ENCODE measurements at places on chromosomes 6 and 20.
A peak's percentile ranks its signal among the peaks of the same experiment; 100 is the strongest.

DNA sequence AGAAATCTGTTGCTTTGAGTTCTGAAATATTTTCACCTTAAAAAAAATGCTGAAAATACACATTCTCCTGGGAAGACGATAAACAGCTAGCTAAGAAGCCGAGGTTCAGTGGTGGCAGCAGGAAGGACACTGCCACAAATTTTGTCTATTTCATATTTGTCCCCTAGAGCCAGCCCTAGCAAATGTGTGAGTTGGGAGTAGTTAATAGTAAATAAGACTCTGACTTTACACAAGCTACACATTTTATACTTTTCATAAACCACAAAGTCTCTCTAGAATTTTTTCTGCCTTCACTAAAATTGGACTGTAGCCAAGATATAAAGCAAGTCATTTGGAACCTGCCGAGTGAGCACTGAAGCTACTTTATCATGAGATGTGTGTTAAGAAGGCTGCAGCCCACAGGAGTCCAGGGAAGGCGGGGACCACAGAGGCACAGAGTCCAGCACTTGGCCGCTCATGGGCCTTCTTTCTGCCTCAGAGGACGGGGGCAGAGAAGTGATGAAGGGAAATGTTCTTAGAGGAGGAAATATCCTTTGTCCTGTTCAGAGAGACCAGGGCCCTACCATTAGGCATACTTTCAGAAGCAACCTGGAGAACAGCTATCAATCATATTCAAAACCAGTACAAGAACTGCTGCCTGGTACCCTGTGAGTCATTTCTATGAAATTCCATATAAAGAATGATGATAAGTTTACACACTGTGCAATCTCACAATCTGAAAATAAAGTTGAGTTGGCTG, 241.7 kb upstream of the TAB2 start:
- DNase-seq, result peak; percentile 63

DNA sequence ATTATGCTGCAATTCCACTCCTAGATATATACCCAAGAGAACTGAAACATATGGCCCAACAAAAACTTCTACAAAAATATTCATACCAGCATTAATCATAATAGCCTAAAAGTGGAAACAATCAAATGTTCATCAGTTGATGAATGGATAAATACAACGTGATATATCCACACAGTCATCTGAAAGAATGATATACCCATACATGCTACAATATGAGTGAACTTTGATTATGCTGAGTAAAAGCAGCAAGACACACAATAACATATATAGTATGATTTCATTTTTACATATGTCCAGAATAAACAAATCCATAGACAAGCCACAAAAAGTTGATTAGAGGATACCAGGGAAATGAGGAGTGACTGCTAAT, 30.7 kb downstream of the CDK19 start:
- no peak for DNase-seq

DNA sequence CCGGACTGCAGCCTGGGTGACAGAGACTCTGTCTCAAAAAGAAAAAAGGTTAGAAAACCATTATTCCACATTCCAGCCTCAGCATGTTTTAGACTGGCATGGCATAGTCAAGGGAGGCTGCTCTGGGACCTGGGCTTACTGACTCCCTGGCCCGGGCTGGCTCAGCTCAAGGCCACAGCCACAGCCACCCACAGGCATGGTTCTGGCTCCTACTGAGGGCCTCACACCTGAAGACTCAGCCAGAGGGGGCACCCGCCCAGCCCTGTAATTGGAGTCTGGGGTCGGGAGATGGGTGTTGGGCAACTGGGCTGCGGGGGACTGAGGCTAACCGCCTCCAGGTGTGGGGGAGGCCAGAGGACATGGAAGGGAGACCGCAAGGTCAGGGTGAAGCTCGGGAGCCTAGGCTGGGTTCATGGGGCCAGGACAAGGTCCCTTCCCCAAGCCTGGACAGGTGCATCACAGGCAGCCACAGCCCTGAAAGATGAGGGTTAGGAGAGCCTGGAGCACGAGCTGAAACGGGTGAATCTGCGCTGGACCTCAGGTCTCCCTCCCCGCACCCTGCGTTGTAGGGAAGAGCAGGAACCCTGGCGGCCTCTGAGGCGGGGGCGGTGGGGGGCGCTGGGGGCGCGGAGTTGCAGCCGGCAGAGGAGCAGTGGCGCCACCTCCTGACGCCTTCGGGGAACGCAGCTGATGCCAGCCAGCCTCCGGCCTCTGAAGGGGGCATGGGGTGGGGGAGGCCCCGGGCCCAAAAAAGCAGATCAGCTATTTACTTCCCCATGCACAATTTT, 67.7 kb upstream of the SRSF6 start:
- no peak for DNase-seq

DNA sequence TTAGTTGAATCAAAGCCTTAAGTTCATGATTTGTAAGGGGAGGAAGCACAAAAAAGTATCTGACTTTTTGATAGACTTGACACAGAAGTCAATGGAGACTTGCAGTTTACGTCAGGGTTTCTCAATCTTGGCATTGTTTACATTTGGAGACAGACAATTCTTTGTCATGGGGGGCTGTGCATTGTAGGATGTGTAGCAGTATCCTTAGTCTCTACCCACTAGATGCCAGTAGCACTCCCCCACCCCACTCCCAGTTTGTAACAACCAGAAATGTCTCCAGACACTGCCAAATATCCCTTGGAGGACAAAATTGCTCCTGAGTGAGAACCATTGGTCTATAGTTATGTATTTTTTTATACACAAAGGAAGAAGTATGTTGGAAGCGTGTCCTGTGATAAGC, 434.1 kb downstream of the RFPL4B start:
- DNase-seq, result peak; percentile 55

DNA sequence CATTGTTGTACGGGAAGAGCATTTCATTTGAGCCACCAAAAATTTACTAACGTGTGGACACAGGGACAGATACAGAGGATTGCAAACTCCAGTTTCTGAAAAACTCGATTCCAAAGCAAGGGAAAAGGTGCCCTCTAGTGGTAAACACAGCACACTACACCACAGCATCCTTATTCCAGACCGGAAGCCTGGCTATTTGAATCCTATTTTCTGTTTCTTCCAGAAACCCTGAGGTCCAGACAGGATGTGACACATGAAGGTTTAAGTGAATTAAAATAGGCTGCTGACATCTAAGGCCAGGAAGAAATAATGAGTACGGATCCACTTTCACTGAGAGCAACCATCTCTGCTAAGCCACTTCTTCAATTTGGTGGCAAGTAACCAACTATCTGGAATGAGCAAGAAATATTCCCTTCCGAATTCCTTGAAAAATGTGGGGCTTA, 31.8 kb upstream of the GMPR start:
- peak; percentile 91 for DNase-seq

- peak; percentile 15 for DNase-seq
Measured at GRCh38 chr6:52162940-52163908, 23.0 kb upstream of the IL17A start.

DNA sequence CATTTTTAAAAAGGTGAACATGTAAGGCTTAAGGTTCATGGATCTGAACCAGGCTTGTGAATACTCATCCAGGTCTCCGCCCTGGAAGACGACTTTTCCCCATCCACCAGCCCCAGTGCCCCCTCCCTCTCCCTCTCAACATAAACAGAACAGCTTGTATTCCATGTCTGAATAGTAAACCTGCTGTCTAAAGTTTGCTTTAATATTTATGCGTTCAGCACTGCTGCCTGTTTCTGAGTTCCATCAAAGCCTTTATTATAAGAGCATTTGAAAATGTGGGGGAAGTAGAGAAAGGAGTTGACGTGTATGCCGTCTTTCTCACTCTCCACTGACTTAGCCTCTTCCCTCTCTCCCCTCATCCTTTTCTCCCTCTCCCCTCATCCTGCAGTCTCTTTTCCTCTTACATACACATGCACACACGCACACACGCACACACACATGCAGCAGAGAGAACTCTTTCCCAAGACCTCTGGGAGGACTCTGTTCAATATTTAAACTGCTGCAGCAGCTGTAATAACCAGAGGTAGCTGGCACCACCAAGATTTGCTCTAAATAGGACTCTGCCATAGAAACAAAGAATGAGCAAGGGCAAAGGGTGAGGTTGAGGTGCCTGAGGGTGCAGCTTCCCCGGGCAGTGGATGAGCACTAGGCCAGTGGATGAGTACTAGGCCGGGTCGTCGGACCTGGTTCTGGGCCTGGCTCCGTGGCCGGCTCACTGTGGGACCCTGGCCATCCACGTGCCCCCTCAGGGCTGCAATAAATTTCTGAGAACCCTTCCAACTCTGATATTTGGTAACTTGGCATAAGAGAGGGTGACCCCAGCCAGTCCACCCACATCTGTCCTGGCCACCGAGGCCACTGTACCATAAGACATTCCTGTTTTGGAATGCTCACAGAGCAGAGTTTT, 35.4 kb upstream of the VSTM2L start:
- DNase-seq, result no peak

GRCh38 chr6:116036075-116036773, 24.5 kb downstream of the FRK start:
- no peak for DNase-seq

DNA sequence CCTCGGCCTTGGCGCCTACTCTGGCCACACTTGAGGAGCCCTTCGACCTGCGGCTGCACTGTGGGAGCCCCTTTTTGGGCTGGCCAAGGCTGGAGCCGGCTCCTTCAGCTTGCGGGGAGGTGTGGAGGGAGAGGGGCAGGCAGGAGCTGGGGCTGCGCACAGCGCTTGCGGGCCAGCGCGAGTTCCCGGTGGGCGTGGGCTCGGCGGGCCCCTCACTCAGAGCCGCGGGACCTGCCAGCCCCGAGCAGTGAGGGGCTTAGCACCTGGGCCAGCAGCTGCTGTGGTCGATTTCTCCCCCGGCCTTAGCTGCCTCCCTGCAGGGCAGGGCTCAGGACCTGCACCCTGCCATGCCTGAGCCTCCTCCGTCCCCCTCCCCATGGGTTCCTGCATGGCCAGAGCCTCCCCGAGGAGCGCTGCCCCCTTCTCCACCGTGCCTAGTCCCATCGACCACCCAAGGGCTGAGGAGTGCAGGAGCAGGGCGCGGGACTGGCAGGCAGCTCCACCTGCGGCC, 136.8 kb downstream of the EPHA7 start:
- no peak for DNase-seq

DNA sequence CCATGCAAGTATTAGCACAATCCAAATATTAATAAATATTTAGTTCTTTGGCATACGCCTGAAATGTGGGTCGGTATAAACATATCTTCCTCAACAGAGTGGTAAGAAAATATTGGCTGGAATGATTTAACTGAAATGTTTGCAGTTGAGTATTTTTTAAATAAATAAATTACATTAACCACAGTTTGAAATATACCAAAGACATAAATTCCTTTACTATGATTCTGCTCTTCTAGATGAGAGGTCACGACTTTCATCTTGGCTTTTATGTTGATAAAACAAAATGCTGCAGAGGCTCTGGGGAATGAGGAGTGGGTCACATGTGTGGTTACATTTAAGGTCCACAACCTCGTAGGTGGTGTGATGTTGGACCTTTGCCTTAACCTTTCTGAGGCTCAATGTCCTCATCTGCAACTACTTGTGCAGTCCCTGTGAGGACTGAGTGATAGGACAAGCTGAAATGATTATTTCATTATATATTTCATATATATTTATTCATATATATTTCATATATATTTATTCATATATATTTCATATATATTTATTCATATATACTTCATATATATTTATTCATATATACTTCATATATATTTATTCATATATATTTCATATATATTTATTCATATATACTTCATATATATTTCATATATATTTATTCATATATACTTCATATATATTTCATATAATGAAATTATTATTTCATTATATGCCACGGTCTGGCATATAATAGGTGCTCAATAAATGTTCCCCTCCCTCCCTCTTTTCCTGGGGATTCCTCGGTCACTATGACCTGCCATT, 107.4 kb downstream of the SAMD5 start:
- peak; percentile 25 for DNase-seq

GRCh38 chr6:12886961-12887775, 170.6 kb downstream of the PHACTR1 start:
- DNase-seq, result no peak

GRCh38 chr6:76862936-76863335, 600.4 kb downstream of the HTR1B start:
- no peak for DNase-seq

- DNase-seq, result peak; percentile 67
Measured at GRCh38 chr6:163956571-163957407, 542.3 kb downstream of the QKI start.

- no peak for DNase-seq
Measured at GRCh38 chr6:129593233-129593564, 116.8 kb downstream of the ARHGAP18 start.

GRCh38 chr20:32157611-32158010, 48.1 kb downstream of the TM9SF4 start:
- no peak for DNase-seq

GRCh38 chr20:3778976-3779375, 2.3 kb downstream of the SPEF1 start:
- DNase-seq, result no peak

- no peak for DNase-seq
Measured at GRCh38 chr6:143155681-143156080, 95.0 kb downstream of the AIG1 start.

DNA sequence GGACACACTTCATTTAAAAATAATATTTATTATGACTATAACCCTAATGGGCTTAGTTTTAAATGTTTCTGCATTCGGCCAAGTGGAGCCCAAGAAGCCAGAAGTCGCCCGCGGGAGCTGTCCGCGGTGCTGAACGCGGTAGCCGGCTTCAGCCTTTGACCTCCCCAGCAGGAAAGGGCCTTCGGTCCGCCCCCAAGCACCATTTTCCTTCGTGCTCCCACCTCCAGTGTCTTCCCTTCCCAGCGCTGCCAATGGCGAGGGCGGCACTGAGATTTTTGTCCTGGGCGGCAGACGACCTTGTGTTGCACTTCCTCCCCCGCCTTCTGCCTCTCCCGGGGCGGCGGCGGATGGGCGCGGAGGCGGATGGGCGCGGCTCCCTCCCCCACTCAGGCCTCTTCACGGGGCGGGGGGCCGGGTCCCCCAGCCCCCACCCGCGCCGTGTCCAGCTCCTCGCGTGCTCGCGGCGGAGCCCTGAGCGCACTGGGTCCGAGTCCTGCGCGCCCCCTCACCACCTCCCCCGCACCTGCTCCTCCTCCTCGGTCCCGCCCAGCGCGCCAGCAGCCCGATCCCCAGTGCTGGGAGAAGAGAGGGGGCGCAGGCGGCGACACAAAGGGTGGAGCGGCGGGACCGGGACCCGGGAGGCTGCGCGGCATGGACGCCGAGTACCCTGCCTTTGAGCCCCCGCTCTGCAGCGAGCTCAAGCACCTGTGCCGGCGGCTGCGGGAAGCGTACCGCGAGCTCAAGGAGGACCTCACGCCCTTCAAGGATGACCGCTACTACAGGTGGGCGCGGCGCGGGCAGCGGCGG, 23.6 kb upstream of the TMEM181 start:
- DNase-seq, result peak; percentile 55

Data from fibroblast of skin of right quadriceps (primary cell).